ENCODE measurements at places on chromosomes 2 and 18.
A peak's percentile ranks its signal among the peaks of the same experiment; 100 is the strongest.

GRCh38 chr2:111068435-111069058 is 52.2 kb upstream of the BCL2L11 start:
- no peak for DNase-seq

GRCh38 chr2:98734162-98734561 is 3.2 kb upstream of the MGAT4A start:
- DNase-seq: no peak

- no peak for DNase-seq
These were observed 34.6 kb upstream of the TACR1 start for GRCh38 chr2:75233965-75234364.

GRCh38 chr2:219561179-219562048 is 9.9 kb downstream of the OBSL1 start:
- DNase-seq: no peak

GRCh38 chr2:75076088-75076487 is 117.6 kb downstream of the POLE4 start:
- no peak for DNase-seq

- no peak for DNase-seq
These were observed 142.9 kb downstream of the ASB1 start for GRCh38 chr2:238569507-238570195.

- DNase-seq: no peak
These were observed 107.3 kb downstream of the MYO1B start for GRCh38 chr2:191352536-191352935.

- DNase-seq: no peak
These were observed 18.5 kb downstream of the TMEM177 start for GRCh38 chr2:119697290-119698020.

DNA sequence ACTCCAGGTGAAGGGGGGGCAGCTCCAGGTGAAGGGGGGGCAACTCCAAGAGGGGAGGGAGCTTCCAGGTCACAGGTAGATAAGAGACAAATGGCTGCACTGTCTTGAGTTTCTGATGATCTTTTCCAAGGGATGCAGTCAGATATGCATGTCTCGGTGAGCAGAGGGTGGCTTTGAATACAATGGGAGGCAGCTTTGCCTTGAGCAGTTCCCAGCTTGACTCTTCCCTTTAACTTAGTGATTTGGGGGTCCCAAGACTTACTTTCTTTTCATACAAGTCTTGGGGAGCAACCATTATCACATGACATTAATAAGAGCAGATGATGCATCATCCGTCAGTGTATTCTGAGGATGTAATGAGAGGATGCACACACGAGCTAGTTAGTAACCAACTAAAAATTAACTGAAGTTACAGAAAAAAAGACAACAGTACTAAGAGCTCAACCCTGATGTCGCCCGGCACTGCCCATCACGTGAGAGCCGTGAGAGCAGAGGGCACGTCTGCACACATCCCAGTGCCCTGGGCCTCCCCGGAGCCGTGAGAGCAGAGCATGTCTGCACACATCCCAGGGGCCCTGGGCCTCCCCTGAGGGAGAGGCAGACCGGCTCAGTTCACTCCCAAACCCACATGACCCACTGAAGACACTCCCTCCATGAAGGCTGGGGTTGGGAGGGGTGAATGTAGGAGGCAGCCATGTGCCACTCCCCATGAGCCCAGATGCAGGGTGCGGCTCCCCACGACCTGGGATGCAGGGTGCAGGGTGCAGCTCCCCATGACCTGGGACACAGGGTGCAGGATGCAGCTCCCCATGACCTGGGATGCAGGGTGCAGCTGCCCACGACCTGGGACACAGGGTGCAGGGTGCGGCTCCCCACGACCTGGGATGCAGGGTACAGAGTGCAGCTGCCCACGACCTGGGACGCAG is 39.4 kb downstream of the PXDN start:
- no peak for DNase-seq

GRCh38 chr2:160429248-160430000 is 64.2 kb downstream of the RBMS1 start:
- DNase-seq: no peak

- DNase-seq: no peak
These were observed 115.7 kb downstream of the FAM210A start for GRCh38 chr18:13610555-13611141.

- no peak for DNase-seq
These were observed 89.4 kb downstream of the SCN3A start for GRCh38 chr2:165114346-165114939.

DNA sequence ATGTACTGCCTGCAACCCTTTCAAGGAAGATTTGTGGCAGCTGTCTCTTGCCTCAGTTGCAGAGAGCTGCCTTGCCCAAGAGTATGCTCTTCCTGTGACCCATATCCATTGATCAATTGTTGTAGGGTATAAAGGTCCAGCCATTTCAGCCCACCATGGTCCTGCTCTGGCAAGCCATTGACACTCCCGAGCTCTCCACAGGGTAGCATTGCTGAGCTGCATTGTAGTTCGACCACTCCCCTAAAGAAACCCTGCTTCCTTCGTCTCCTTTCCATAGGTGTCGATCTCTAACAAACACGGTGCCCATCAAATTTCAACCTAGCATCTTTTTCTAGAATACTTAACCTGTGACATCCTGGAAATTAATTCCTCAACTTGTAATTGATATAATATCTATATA is 104.9 kb upstream of the NDUFV2 start:
- no peak for DNase-seq

- DNase-seq: no peak
These were observed 134.5 kb downstream of the INHBB start for GRCh38 chr2:120480346-120480902.

GRCh38 chr18:12455496-12455895 is 47.8 kb downstream of the PRELID3A start:
- no peak for DNase-seq

GRCh38 chr18:74731097-74731496 is 133.4 kb downstream of the ZNF407 start:
- DNase-seq: no peak

- DNase-seq: no peak
These were observed 25.8 kb upstream of the IL18RAP start for GRCh38 chr2:102397209-102397608.

GRCh38 chr2:229591611-229592010 is 122.7 kb downstream of the DNER start:
- DNase-seq: no peak

GRCh38 chr2:127586746-127587295 is 51.3 kb downstream of the MYO7B start:
- DNase-seq: no peak

- DNase-seq: no peak
These were observed 64.3 kb upstream of the MSTN start for GRCh38 chr2:190126798-190127197.

GRCh38 chr18:62018759-62019041 is 125.9 kb upstream of the RNF152 start:
- no peak for DNase-seq

- DNase-seq: no peak
These were observed 2113.3 kb upstream of the PIK3C3 start for GRCh38 chr18:39841482-39842365.

GRCh38 chr2:201208563-201209252 is 25.8 kb downstream of the CASP10 start:
- peak; percentile 65 for DNase-seq

DNA sequence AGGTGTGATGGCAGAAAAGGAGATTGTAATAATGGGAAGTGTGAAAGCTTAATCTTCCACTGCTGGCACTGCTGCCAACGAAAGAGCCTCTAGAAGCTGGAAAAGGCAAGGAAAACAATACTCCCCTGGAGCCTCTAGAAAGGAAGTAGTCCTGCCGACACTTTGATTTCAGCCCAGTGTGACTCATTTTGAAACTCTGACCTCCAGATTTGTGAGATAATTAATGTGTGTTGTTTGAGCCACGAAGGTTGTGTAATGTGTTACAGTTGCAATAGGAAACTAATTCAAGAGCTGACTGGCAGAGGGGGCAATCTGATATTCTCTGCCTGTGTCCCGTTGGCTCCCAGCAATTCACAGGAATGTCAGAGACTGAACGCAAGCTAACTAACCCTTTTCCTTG is 219.2 kb upstream of the UBE2E3 start:
- DNase-seq: no peak

- peak; percentile 26 for DNase-seq
These were observed 257.7 kb upstream of the AGAP1 start for GRCh38 chr2:235235977-235236767.

DNA sequence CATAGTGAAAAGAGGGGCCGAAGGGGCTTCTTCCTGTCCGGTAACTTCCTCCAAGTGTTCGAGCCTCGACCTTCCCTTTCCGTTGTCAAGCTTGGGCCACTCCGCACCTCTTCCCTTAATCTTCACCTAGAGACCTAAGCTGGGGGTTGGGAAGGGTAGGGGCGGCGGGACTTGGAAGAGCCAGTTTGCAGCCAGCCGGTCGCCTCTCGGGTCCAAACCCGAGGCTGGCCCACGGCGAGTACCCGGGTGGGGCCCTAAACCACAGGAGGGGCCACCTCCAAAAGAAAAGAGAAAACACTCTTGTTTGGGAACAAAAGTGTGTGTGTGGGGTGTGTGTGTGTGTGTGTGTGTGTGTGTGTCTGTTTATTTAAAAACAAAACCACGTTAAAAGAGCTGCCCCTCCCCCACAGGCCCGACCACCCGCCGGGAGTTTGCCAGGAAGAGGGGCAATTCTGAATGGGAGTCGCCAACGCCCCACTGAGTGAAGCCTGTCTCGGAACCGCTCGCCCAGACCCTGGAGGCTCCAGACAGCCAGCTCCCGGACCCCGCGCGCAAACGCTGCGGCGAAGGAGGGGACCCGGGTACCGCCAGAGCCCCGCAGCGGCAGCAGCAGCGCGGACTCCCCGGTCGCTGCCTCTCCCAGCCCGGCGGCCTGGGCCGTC is 488 bp upstream of the RHOB start:
- no peak for DNase-seq

GRCh38 chr2:165795011-165795410 is 964 bp upstream of the GALNT3 start:
- DNase-seq: no peak

DNA sequence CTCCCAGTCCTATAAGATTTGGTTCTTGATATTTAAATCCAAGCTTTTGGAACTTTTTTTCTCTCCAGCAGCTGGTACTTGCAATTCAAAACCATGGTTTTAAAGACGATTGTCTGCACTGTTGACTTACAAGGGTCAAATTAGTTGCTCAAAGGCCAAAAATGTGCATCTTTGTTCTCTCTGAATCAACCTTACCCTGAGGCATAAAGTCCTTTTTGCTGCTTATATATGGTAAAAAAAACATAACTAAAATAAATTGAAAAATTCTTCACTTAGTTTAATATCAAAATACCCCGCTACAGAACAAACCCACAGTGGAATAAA is 592.7 kb downstream of the XIRP2 start:
- DNase-seq: no peak

- DNase-seq: peak; percentile 52
These were observed 24.2 kb downstream of the PRPF40A start for GRCh38 chr2:152693033-152693432.

GRCh38 chr2:134677856-134678756 is 40.7 kb downstream of the TMEM163 start:
- no peak for DNase-seq

All from GM06990 (cell line).